Astrocyte of the cerebellum (primary cell): ENCODE measurements at places on chromosomes 13 and 19.

GRCh38 chr19:5246554-5247155 is 94.0 kb downstream of the PTPRS start:
- DNase-seq = no peak

- no peak for DNase-seq
Measured at GRCh38 chr19:4839192-4839591, 7.7 kb upstream of the TICAM1 start.

DNA sequence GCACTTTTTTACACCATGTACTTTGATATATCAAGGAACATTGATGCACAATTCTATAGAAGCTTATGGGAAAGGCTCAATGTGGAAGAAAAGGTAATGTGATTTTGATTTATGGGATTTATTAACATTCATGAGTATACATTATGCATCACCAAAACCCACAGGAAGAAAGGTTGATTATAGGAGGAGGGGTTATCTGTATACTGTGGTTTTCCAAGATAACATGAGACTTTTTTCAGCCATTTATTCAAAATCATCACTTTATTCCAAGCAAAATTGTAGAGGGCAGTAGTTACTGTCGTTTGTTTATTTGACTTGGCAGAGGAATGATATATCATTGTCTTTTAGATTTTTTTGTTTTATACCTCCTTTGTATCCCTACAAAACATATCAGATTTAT is 54.9 kb downstream of the WDFY2 start:
- DNase-seq = no peak

GRCh38 chr19:34426096-34426661 is 2.0 kb upstream of the UBA2 start:
- DNase-seq = no peak

GRCh38 chr19:50303558-50303957 is 25.6 kb downstream of the KCNC3 start:
- no peak for DNase-seq

GRCh38 chr19:16535381-16535780 is 6.9 kb downstream of the CHERP start:
- no peak for DNase-seq

DNA sequence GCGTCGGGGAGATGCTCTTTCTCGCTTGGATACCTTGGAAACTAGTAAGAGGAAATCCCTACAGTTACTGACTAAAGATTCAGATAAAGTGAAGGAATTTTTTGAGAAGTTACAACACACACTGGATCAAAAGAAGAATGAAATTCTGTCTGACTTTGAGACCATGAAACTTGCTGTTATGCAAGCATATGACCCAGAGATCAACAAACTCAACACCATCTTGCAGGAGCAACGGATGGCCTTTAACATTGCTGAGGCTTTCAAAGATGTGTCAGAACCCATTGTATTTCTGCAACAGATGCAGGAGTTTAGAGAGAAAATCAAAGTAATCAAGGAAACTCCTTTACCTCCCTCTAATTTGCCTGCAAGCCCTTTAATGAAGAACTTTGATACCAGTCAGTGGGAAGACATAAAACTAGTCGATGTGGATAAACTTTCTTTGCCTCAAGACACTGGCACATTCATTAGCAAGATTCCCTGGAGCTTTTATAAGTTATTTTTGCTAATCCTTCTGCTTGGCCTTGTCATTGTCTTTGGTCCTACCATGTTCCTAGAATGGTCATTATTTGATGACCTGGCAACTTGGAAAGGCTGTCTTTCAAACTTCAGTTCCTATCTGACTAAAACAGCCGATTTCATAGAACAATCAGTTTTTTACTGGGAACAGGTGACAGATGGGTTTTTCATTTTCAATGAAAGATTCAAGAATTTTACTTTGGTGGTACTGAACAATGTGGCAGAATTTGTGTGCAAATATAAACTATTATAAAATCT is 2.7 kb upstream of the KCNRG start:
- no peak for DNase-seq
